Tibial nerve (tissue), 4 donors: ENCODE measurements at places on chromosomes 6 and 20. TPM values are rescaled to one million over a fixed set of nuclear protein-coding genes. Genes with fewer than 3 reads are reported as not detected.

DNA sequence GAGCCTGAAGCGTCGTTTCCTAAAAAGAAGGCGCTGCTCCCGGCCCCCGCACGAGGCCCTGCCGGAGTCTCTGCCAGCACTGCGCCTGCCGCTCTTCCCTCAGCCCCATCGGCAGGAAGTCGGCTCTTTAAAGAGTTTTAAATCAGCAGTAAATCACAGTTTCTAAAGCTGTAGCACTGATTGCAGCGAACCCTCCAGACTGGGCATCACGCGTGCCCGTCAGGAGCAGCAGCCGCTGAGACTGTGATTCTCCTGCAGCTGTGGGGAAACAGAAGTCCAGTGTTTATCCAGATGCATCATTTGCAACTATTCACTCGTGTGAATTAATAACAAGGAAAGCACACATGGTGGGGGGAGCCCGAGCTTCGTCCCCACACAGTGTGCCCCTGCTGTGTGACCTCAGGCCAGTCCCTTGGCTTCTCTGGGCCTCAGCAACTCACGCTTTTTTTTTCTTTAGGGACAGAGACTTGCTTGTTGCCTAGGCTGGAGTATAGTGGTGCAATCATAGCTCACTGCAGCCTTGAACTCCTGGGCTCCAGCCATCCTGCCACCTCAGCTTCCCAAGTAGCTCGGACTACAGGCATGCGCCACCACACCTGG, 28.3 kb downstream of the DLL1 start:
- DNase-seq = no peak

GRCh38 chr20:5512694-5513093, 195.9 kb upstream of the PROKR2 start:
- no peak for DNase-seq

DNA sequence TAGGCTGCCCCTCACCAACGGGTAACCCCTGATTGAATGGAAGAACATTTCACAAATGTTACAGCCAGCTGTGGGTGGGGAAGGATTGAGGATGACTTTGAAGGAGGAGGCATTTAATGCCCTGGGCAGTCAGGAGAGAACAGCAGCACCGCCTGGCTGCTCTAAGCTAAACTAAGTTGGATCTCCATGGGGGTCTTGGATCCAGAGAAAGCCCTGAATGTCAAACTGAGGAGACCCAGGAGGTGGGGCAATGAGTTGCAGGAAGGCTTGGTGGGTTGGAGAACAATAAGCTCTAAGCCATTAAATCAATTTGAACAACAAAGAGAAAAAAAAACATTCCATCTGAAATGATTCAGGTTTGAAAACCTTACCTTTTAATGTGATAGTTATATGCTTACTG, 35.4 kb downstream of the TMX4 start:
- no peak for DNase-seq

GRCh38 chr6:9583753-9584352, 831.0 kb downstream of the TFAP2A start:
- no peak for DNase-seq

The FAM209A gene
- total RNA-seq = not detected

The GDAP1L1 gene
- not detected for total RNA-seq
